ENCODE measurements at places on chromosomes 5 and 9. TPM values are rescaled to one million over a fixed set of nuclear protein-coding genes. Genes with fewer than 3 reads are reported as not detected.

SLC1A3 gene
- total RNA-seq = 7.9 TPM

OTULINL gene
- 33.9 TPM for total RNA-seq

TMEM215 gene
- 0.09 TPM for total RNA-seq

SLC6A7 gene
- total RNA-seq = 15.2 TPM

MEGF10 gene
- total RNA-seq = 0.70 TPM

ST8SIA4 gene
- 5.7 TPM for total RNA-seq

DNA sequence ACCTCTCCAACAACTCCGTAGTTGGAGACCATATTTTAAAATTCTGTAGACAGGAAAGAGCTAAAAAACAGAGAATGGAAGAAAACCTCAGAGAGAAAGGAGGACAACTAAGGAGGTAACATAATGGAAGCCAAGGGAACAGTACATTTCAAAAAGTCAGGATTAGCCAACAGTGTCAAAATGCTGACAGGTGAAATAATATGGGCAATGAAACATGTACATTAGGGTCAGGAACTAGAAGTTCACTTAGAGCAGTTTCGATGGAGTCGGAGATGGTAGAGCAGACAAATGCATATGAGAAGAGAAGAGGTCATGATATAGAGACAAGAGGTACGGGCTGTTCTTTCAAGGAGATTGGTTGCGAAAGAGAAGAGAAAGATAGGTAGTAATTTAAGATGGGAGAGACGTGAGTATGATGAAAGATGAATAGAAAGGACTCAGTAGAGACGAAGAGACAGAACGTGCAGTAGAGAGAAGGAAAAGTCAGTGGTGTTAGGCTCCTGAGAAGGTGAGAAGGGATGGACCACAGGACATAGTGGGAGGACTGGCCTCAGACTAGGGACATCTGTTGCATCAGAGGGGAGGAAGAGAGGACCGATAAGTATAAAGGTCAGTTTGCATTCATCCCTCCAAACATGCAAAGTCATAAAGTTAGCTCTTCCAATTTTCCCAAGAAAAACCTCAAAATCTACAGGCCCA is 25.6 kb downstream of the NRG2 start:
- DNase-seq = no peak

GRCh38 chr5:139844472-139845145 is 49.0 kb downstream of the PSD2 start:
- DNase-seq = no peak

- peak; percentile 57 for DNase-seq
Observed at GRCh38 chr5:1201327-1202025, at the start of gene SLC6A19. SLC6A19 (plus strand) TSS chr5:1201595; CDS start chr5:1201651, 56 bp downstream.

DNA sequence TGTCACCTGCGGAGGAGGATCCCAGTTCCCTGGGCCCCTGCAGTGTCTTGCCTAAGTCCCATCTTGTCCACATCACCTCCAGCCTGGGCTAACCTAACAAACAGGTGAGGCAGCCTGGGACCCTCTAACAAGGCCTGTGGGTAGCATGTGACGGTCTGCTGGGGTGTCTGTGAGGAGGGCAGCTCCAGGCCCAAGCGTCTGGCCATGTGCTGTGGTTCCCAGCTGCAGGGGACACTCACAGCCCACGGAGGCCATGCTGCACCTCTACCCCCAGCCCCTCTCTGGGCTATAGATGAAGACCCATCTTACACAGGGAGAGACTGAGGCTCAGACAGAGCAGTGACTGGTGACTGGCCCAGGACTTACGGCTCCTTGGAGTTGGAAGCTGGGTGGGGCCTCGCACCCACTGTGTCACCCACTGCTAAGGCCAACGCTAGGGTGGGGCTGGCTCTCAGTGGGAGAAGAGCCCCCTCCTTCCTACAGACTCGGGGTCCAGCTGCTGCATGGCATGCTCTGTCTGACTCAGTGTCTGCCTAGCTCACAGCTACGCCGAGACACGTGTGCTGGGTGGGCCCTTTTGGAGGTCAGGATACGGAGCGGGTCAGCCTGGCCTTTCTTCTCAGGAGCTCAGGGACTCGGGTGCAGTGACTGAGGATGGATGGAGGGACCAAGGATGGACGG is 40.8 kb upstream of the RNF130 start:
- no peak for DNase-seq

DNA sequence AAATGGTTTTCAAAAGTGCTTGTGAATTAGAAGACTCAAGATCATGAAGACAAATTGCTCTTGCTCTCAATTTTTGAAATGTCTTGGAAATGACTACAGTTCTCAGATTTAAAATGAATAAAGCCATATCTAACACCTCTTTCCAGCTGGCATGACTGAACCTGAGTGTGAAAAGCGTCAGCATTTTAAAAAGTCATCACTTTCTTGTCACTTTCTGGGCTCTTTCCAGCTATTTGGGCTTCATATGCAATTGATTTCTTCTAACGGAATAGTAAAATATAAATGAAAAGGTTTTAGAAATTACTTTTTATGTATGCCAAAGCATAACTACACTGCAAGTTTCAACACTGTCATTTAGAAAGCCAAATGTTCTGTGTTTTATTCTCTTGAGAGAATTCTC is 2.3 kb downstream of the GPR21 start:
- no peak for DNase-seq

GRCh38 chr5:81896764-81897163 is 75.1 kb upstream of the ATG10 start:
- DNase-seq = no peak

GRCh38 chr9:111151537-111151936 is 113.3 kb upstream of the LPAR1 start:
- DNase-seq = no peak

DNA sequence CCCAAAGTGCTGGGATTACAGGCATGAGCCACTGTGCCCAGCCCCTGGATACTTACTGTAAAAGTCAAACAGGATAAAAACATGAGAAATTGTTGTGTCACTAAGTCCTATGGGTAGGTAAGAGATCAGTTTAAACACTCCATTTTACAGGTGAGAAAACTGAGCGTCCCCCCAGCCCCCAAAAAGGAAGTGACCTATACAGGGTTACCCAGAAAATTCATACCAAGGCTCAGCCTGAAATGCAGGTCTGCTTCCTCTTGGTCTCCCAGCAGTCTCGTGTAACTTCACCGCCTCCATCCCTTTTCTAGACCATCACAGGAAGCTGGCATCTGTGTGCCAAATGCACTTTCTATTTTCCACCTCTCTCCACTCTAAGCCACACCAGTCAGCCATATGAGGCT is 57.2 kb downstream of the TMOD1 start:
- no peak for DNase-seq

DNA sequence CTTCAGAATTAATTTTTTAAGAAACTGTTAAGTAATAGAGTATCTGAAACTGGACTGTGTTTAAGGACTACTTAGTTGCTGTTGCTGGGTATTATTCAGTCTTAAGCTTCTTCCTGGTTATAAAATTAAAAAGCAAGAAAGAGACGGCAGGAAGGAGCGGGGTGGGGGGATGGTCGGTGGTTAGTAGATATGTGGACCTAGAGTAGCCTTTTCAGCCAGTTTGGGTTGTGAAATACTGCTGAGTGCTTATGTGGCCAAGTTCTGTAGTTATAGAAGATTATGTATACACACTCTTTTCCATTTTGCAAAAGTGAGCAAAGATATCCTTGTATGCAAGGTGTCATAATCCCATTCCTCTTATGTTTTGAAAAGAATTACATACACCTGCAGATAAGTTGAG is 28.5 kb downstream of the TRIO start:
- DNase-seq = no peak

DNA sequence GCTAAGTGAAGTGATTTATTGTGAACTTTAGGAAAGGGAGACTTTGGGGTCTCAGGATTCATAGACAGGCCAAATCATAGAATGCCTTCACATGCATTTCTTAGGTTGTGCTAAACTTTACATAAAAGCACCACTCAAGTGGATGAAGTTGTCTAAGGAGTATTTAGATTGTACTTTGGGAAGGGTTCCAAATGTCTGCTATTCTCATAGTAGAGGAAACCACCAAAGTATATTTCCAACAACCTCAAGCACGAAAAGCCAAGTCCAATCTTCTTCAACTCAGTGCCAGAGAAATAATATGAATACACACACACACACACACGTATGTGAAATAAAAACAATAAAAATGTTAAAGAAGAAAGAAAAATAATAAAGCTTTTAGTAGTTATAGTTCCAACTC is 41.8 kb downstream of the ENC1 start:
- no peak for DNase-seq

- DNase-seq = no peak
Observed at GRCh38 chr9:88694625-88695024, 159.6 kb downstream of the NXNL2 start.

- DNase-seq = no peak
Observed at GRCh38 chr5:128432913-128433440, 105.1 kb downstream of the FBN2 start.
